Left colon (tissue), 2 donors: ENCODE measurements at places on chromosomes 13 and 19. TPM values are rescaled to one million over a fixed set of nuclear protein-coding genes. Genes with fewer than 3 reads are reported as not detected.

GRCh38 chr19:40596608-40597328, 4.4 kb upstream of the LTBP4 start:
- no peak for DNase-seq

DNA sequence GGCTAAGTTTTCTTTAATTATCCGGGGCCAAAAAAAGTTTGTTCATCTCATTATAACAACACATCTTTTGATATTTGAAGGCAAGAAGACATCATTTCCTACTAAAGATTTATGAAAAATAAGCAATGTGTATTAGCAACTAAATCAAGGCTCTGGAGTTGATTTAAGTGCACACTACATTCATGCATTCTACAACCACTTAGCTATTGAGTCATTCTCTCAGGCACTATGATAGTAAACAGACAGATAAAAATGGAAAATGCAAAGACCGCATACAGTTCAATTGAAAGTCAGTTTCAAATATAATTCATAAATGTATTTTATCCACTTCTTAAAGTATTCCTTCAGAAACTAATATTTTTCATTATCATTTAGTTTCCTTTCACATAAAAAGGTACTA, 1395.2 kb downstream of the PCDH9 start:
- no peak for DNase-seq

GRCh38 chr13:23637829-23638228, 67.6 kb downstream of the TNFRSF19 start:
- DNase-seq: no peak

GRCh38 chr19:12664406-12665280, 1.9 kb downstream of the MAN2B1 start:
- DNase-seq: no peak

DNA sequence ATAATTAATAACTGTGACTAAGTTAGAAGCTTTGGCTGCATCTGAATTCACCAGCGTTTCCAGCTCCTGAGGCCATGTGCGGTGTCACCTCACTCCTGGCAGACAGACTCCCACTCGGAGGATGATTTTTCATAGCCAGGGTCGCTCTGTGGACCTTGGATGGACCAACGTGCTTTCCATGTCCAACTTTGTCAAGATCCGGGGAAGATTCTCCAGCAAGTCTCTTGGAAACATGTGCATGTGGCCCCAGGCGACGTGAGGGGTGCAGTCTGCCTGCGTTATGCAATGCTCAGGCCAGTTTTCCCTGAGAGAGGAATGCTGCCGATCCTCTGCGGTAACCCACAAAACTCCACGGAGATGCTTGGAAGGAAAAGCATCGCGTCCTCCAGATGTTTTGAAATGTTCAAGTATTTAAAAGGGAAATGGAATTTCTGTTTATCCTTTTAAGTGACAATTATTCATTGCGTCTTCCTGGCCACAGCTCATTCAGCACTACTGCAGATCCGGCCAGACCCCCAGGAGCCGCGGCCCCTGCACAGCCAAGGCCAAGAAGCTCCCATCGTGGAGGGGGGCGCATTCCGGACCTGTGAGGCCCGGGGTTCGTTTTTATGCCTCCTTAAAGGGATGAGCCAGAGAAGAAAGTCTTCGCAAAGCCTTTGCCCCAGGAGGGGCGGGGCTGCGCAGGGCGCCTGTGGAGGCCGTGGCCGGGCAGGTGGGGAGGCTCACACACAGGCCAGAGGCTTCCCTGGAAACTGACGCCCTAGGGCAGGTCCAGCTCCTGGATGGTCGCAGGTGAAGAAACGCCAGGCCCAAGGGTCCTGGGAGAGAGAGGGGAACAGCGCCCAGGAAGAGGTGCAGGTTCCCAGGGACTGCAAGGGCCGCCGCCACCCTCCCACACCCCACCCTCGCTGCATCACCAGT, 46.0 kb downstream of the C13orf46 start:
- no peak for DNase-seq

DNA sequence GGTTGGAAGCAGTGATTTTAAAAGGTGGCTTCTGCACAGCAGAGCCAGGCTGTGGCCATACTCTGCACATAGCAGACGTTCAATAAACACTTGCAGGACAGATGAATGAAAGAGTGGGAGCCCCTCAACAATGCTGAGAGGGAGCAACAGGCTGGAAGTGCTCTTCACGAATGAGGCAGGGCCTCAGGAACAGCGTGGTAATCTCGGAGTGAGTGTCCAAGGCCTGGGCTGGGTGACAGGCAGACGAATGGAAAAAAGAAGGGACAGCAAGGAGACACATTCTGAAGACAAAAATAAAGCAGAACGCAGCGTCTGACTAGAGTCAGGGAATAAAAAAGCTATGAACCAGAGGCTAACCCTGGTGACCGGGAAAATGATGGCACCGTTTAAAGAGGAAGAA, 11.1 kb downstream of the GJA3 start:
- DNase-seq: no peak

The KLF2 gene
- total RNA-seq: 29.4 TPM

The COX6B2 gene
- total RNA-seq: 27.6 TPM

The TYROBP gene
- total RNA-seq: 8.2 TPM

GRCh38 chr19:18340190-18340989, at the start of gene PGPEP1:
TSS of gene PGPEP1 (plus strand) at chr19:18340598. CDS start at chr19:18340682, 84 bp downstream.
- peak; percentile 91 for DNase-seq

DNA sequence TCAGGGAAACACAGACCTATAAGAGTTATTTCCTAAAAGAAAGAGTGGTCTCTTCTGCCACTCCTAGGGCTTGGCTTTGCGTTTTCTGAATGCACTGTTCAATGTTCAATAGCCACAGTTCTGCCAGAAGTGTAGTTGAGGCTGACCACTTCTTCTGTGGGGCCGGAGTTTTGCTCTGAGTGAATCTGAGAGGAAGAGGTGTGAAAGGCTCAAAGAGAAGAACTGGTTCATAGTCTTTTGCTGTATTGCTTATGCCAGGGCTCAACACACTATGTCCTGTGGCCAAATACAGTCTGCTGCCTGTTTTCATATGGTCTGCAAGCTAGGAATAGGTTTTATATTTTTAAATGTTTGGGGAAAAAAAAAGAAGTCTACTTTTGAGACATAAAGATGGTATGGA, 128.2 kb downstream of the STOML3 start:
- DNase-seq: no peak

DNA sequence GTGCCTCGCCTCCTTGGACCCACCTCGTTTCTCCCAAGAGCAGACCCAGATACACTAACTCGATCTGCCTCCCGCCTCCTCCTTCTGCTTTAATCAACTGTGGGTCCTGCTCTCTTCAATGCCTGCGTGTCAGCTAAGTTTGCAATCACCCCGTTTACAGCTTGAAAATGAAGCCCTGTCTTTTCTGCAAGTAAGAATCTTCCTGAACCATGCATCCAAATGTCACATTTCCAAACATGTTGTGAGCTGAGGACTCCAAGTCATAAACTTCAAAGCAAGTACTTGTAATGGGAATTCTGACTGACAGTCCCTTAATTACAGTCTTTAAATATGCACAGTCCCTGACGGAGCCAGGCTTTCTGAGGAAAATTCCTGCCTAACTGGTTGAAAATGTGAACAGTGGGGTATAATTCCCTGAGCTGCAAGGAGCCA, 154.9 kb upstream of the UQCRFS1 start:
- no peak for DNase-seq

GRCh38 chr19:7994928-7995809, 10.3 kb downstream of the ELAVL1 start:
- DNase-seq: no peak

- DNase-seq: peak; percentile 31
Observed at GRCh38 chr19:23470873-23471545, 75.7 kb upstream of the ZNF91 start.

GRCh38 chr13:21530656-21531055, 71.6 kb upstream of the ZDHHC20 start:
- no peak for DNase-seq

The PAN3 gene
- 37.0 TPM for total RNA-seq

The TIMM44 gene
- total RNA-seq: 69.1 TPM

The FSTL3 gene
- 8.7 TPM for total RNA-seq

DNA sequence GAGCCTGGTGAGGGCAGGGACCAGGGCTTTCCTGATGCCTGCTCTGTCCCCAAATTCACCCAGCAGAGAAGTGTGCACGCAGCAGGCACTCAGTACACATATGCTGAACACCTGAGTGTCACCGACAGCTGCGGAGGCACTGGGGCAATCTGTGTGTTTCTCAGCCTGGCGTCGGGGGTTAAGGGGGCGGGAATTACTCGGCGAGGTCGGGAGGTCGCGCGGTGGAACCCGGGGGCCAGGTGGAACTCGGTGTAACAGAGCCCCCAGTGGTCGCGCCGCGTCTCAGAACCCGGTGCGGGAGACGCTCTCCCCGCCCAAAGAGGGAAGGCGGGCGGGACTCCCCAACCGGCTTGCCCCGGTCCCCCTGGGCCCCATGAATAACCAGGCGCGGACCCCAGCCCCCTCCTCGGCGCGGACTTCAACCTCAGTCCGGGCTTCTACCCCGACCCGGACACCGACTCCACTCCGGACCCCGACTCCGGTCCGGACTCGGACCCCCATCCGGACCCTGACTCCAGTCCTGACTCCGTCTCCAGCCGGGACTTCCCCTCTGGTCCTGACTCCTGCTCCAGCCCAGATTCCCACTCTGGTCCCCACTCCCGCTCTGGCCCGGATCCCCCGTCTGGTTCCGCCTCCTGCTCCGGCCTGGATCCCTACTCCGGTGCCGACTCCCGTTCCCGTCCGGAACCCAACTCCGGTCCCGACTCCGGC, at the start of gene SELENOV:
SELENOV (plus strand) TSS at position 300 of the 711 bp plus-strand sequence; CDS start at position 374, 74 bp downstream.
- no peak for DNase-seq

- DNase-seq: no peak
Observed at GRCh38 chr13:90995614-90996013, 351.9 kb upstream of the MIR17HG start.

The F2RL3 gene
- total RNA-seq: 1.1 TPM

The FCAR gene
- not detected for total RNA-seq

The SELENOV gene
- total RNA-seq: not detected

DNA sequence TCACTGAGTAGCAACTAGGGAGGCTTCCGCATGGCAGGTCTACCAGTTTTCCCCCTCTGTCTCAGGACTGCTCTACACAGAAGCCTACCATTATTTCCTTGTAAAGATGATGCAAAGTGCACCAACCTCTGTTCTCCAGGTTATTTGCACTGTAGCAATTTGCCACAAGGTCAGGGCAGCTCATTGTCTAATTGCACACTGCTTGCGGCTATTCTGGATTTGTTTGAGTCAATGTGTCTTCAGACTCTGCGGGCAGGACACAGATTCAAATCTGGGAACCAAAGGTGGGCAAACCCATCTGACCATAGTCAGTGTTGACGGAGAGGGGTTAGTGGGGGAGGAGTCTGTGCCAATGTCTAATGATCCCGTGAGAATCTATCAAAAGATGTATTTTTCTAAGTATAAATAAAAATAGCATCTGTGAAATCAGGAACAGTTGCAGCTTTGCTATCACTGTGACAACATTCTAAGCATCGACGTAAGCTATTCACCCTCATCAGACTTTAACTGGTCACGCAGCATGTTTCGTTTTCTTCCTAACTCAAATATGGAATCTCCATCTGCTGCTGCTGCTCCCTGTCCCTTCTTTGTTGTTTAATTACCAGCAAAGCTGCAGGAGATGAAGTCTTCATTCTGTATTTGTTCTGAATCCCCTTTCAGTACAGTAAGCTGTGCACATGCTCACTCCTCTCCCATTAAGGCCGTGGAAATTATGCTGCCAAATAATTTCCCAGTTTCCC, 26.4 kb downstream of the CYSLTR2 start:
- no peak for DNase-seq

The VSTM2B gene
- total RNA-seq: not detected

DNA sequence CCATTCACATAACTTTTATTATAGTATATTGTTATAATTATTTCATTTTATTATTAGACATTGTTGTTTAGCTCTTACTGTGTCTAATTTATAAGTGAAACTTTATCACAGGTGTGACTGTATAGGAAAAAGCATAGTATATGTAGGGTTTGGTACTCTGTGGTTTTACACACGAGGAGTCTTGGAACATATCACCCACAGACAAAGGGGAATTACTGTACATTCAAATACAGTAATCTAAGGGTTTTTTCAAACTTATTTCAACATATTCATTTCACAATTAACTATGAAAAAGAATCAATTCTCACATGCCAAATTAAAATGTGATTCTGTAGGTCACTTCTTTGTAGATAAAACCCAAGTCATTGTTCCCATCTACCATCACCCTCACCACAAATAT, 46.0 kb downstream of the RBM26 start:
- DNase-seq: no peak

GRCh38 chr19:4933528-4933927, 24.2 kb downstream of the UHRF1 start:
- peak; percentile 13 for DNase-seq

The RETN gene
- total RNA-seq: not detected

DNA sequence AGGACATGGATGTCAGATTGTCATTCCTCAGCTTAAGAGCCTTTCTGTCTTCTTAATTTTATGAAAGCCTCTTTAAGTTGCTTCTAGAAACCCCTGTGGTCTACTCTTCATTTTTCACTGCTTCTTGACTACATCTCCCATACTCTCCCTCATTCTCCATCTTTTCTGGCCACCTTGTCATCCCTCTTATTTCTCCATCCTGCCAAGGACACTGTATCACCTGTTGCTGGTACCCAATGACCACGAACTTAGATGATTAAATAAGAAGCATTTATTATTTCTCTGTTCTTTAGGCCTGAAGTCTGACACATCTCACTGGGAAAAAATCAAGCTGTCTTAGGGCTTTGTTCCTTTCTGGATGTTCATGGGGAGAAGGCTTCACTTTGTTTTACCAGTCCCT, 9.2 kb downstream of the ZNF223 start:
- no peak for DNase-seq

DNA sequence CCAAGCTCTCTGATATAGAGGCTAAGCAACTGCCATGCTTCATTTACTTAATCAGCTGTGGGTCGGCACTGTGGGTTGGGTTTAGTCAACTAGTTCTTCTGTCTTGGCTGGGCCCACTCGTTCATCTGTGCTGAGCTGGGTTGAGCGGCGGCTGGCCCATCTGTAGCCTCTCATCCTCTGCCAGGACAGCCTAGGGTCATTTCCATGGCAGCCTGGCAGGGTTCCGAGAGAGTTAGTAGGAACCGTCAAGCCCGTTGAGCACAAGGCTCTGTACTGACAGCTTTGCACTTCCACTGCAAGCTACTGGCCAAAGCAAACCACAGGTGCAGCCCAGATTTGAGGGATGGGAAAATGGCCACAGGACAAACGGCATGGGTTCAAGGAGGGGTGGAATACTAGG, 6.6 kb upstream of the ZNF835 start:
- no peak for DNase-seq
